ENCODE measurements at places on chromosomes 6 and 20.

DNA sequence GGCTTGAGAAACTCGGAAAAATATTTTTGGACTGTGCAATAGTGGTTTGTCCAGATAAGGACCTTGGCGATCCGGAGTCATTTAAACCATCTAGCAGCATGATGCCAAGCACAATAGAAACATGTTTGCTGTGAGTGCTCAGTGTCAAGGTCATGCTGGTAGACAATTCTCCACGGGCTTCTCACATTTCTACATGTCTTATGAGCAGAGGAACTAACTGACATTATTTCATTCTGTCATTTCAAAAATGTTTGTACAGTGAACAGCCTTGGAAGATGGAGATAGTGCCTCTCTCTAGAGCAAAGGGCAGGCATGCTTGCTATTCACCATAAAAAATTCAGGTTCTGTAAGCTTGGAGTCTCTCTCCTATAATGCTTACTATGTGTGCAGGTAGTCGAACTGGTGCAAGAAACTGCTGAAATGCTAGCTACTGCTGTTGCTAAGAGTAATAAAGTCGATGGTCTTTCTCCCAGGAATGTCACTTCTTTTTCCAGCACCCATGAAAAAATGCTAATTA is 25.4 kb upstream of the CCN2 start:
- DNase-seq: no peak

DNA sequence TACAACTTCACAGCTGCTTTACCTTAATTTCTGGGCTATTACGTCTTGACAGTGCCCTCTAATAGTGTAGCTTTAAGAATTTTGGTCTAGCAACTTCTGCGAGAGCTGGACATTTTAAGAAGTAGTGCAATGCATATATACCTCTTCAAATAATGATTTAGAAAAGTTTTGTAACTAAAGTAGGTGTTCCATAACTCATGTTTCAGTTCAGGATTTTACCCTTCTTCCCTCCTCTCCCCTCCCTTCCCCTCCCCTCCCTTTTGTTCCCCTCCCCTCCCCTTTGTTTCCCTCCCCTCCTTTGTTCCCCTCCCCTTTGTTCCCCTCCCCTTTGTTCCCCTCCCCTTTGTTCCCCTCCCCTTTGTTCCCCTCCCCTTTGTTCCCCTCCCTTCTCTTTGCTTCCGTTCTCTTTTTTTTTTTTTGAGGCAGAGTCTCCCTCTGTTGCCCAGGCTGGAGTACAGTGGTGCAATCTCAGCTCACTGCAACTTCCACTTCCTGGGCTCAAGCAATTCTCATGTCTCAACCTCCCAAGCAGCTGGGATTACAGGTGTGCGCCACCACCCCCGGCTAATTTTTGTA is 28.8 kb upstream of the TRAM2 start:
- no peak for DNase-seq

GRCh38 chr6:7763881-7764280 is 38.0 kb downstream of the BMP6 start:
- DNase-seq: no peak

- DNase-seq: no peak
Measured at GRCh38 chr6:134314006-134314821, 3.7 kb downstream of the SGK1 start.

- DNase-seq: no peak
Measured at GRCh38 chr6:85706272-85706671, 63.6 kb upstream of the SYNCRIP start.

- DNase-seq: no peak
Measured at GRCh38 chr6:71414486-71414885, 125.9 kb downstream of the OGFRL1 start.

All from germinal center (tissue), 1 donor.